AG04450 (cell line): ENCODE measurements at places on chromosomes 7 and 10.

DNA sequence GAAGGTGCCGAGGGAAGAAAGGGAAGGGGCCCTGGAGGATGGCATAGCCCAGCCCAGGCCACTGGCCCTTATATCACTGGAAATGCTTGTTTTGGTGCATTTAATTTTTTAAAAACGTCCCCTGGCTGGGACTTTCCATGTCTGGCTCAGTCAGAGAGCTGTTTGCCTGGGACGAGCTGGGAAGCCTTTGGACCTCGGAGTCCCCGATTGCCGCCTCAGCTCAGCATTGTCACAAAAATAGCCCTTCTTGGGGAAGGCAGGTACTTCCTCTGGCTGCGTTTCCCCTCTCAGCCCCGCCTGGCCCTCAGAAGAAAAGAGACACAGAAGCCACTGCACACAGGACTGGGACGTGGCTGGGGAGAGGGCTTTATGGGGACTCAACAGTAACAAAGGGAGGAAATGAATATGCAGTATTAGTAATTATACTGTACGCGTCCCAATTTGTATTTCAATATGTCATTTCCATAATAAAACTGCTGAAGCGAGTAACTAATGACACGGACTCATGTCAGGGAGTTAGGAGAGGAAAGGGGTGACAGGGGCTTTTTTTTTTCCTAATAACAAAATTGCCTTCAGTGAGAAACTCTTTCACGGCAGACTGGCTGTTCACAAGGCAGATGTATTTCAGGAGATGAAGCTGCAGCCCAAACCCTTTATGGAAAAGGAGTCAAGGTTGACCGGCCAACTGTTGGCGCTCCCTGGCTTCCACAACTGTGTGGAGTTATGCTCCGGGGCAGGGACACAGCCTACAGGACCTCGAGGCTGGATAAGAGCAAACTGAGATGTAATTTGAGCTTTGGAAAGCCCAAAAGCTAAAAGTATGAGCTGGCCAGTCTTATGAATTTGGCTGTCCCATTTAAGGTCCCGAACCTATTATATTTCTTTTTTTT lies 31.0 kb upstream of the MXI1 start:
- no peak for DNase-seq

- no peak for DNase-seq
These were observed 32.9 kb upstream of the SMC3 start for GRCh38 chr10:110534571-110534970.

DNA sequence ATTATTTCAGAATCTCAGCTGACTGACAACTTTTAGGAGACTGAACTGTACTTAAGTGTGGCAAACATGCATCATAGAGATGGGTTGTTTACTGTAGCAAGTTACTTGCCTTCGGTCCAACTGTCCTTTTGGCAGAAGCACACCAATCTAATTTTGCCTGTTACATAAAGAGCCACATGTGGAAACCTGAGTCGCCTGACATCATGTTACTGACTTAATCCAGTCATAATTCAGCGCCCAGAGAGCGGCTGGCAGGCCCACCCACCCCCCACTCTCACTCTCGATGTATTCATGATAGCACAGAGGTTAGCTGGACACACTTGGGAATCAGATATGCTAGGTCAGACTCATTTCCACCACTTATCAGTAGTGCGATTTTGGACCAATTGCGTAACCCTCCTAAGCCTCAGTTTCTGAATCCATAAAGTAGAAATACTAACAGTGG lies 57.3 kb upstream of the CAPZA2 start:
- DNase-seq, result peak; percentile 26

- DNase-seq, result peak; percentile 16
These were observed 39.6 kb upstream of the HSPB1 start for GRCh38 chr7:76262683-76263402.

DNA sequence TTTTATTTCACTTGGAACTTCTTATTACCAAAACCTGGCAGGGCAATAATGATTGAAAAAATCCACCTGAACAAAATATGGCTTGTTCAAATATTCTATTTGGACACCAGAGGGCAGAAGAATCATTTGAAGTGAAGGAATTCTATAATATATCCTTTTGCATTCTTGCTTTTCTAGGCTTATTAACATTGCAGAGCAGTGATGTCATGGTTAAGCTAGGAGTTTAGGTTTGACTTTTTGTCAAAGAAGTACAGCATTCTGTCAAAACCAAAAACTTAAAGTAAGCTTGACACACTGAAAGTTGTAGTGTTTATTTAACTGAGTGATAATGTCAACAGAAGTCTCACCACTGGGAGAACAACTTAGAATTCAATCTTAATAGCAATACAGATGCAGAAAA lies 156.0 kb downstream of the SEMA3D start:
- peak; percentile 44 for DNase-seq

GRCh38 chr10:43156590-43157341 lies 18.5 kb downstream of the CSGALNACT2 start:
- DNase-seq, result no peak

GRCh38 chr10:361203-362081 lies 226.2 kb downstream of the ZMYND11 start:
- no peak for DNase-seq

- DNase-seq, result no peak
These were observed 78.3 kb downstream of the MICALL2 start for GRCh38 chr7:1380821-1381580.

GRCh38 chr10:60572511-60573194 lies 183.0 kb upstream of the ANK3 start:
- peak; percentile 47 for DNase-seq

- DNase-seq, result no peak
These were observed 16.4 kb upstream of the BHLHA15 start for GRCh38 chr7:98194672-98195457.

DNA sequence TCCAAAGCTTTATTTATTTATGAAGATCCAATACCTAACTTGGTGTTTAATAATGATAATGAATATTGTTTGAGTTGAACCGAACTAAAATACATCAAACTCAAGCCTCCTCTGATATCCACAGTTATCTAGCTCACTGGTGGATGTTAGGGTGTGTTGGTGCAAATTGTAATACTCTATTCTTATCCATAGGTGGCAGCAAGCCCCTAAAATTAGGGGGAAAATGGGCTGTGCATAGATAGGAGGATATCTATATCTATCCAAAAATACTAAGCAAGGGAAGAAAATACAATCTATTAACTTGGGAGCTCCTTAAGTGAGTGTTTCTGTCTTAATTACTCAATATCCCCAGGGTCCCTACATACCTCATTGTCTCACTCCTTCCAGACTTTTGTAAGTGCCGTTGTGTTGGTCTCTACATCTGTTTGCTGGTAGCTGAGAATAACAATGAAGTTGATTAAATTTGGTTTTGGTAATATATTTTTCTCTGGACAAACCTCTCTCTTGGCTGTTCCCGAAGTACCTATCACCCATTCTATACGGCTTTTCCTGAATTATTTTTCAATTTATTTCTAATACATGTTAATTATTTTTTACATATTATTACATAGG lies 55.0 kb upstream of the VWDE start:
- no peak for DNase-seq

- DNase-seq, result no peak
These were observed 131.3 kb downstream of the ANK3 start for GRCh38 chr10:60258429-60258797.

DNA sequence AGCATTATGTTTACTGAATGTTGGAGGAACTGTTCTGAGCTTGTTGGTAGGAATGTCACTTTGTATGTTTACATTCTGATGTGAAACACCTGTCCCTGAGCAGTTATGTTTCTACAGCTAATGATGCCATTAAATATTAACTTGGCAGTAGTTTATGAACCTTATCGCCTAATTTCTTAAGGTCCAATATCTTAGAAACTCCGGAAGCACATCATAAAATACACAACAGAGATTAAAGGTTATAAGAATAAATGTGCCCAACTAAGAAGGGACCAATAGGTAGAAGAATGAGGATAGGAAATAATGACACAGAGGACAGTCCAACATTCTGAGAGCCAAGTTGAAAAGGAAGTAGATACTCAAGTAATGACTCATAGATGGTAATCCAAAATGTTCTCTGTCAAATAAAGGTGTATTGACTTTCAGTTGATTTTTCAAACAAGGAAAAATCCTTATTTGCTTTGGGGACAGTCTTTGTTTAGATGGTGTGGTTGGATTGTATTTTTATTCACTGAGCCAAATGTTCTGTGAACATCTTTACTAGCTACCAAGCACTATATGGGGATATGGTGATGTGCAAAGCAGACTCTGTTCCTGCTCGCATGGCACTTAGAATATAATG lies 31.9 kb downstream of the LCOR start:
- DNase-seq, result no peak

DNA sequence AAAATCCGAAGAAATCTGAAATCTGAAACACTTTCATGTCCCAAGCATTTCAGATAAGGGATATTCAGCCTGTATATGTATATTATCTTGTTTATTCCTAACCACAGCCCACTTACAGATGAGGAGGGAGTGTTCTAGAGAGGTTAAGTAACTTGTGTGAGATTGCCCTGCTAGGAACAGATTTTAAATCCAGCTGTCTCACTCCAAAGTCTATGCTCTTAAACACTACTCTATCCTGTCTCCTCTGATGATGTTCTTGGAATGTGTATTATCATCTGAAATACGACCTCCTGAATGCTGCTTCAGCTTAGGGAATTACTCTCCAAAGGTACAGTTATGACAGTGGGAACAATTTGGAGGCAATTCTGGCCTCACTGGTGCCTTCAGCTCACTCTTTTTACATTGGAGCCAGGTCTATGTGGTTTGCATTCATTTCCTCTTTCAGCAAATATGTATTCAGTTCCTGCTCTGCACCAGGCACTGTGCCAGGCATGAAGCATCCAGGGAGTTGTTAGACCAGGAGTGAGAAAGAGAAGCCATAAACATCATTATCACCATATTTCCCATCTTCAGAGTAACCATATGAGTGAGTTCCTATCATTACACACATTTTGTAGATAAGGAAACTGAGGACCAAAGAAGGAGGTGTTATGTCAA lies 70.2 kb downstream of the NOC3L start:
- DNase-seq, result no peak

DNA sequence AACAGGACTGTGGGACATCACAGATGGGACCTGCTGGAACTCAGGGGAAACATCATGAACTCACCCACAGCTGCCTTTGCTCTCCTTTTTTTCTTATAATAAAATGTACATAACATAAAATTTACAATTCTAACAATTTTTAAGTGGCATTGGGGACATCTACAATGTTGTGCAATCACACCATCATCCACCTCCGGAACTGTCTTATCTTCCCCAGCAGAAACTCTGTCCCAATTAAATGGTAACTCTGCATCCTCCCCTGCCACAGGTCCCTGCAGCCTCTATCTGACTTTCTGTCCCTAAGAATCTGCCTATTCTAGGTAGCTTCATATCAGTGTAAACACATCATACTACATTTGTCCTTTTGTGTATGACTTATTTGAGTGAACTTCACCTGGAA lies 19.4 kb upstream of the TMEM72 start:
- DNase-seq, result no peak

DNA sequence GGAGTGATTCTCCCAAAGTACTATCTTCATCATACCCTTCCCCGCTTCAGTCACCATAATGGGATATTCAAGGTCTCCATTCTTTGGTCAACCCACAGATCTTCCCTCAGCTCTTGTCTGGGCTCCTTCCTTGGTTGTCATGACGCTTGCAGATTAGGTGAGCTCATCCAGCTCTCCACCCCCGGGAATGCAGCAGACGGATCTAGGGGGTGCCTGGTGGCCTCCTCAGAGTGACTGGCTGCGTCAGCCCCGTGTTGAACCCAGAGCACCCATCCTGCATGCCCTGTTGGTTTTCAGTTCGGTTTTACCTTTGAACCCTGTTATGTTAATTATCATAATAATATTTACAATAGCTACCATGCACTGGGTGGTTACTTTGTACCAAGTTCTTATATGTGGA lies 6.4 kb downstream of the NEURL1 start:
- no peak for DNase-seq

DNA sequence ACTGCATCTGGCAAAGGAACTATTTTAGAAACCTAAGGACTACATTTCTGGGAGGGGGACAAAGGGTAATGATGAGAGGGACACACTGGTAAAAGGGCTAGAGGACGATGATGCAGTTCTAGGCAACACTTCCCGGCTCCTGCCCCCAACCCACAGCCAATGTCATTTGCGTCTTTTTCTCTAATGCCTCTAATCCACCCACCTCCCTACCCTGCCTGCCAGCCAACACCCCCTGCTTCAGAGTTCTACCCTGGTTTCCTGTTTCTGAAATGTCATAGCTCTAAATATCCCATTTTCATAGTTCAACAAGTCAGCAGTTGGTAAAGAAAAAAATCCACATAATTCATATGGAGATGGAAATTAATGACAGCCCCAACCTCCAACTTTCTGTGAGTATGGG lies 79.0 kb downstream of the KIAA1549 start:
- DNase-seq, result no peak

- DNase-seq, result no peak
These were observed 306.1 kb downstream of the DGKB start for GRCh38 chr7:14596421-14596820.

DNA sequence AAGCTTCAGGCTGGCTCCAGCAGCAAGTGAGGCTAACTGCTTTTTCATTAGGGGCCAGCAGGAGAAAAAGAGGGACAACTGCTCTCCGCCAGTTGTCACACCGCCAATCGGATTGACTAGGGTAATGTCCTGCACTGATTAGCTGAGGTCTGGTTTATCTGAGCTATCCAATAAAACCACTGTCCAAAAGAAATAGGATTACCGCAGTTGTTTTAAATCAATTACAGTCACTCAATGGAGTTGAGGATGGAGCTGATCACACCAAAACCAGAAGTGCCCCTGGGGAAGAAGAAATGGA lies 351.4 kb upstream of the NPVF start:
- no peak for DNase-seq

DNA sequence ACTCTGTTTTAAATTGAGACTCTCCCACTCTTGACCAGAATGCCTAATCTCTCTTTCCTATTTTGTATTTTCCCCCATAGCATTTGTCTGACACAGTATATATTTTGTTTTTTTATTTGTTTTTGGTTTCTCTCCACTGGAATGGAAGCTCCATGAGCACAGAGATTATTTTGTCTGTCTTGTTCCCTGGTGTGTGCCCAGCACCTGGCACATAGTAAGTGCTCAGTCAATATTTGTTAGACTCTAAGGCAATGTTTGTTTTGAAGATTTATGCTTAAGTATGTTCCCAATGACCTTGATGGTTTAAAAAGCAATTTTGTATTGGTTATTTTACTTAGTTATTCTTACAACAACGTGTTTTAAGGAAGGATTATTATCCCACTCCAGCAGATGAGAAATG lies 201.8 kb downstream of the DYNC1I1 start:
- no peak for DNase-seq

DNA sequence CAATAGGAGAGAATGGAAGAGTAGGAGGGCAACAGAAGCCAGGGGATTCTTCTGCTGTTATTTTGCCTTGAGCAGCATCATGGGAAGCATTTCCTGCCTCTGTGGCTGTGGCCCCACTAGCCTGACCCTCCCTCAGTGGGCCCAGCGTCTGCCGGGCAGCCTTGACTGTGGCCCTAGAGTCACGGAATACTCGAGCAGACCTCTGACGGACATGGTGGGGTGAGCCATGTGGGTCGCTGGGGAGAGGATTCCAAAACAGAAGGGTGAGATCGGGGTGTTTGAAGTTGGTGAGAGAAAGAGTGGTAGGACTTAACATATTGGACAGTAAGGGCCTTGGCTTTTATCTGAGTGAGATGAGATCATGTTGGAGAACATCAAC lies 8.3 kb upstream of the PRKAG2 start:
- no peak for DNase-seq

GRCh38 chr7:92904244-92905131 lies 68.1 kb upstream of the CDK6 start:
- peak; percentile 86 for DNase-seq

- DNase-seq, result no peak
These were observed 64.1 kb upstream of the PDZD8 start for GRCh38 chr10:117439243-117439912.

- DNase-seq, result no peak
These were observed 69.9 kb upstream of the MRLN start for GRCh38 chr10:59823111-59823510.
